ENCODE measurements at places on chromosomes 12 and 14.

- peak; percentile 85 for DNase-seq
These were observed 30.3 kb downstream of the HIP1R start for GRCh38 chr12:122865268-122866231.

GRCh38 chr12:105343836-105344235 is 13.3 kb downstream of the C12orf75 start:
- DNase-seq: no peak

DNA sequence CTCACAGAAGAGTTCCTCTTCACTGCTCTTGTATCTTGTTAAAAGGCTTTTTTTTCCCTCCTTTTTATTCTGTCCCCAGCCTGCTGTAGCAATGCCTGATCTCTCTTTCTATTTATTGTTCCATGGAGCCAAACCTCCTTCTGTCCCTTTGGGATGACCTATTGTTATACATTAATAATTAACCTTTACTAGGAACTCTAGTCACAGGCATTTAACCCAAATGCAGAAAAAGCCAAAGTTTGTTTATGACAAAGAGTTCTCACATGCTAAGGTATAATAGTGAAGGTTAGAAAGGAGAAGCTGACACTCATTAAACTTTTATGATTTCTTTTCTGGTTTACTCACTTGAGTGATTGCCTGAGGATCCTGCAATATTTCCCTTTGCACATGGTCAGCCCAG is 535.8 kb downstream of the NRXN3 start:
- DNase-seq: no peak

DNA sequence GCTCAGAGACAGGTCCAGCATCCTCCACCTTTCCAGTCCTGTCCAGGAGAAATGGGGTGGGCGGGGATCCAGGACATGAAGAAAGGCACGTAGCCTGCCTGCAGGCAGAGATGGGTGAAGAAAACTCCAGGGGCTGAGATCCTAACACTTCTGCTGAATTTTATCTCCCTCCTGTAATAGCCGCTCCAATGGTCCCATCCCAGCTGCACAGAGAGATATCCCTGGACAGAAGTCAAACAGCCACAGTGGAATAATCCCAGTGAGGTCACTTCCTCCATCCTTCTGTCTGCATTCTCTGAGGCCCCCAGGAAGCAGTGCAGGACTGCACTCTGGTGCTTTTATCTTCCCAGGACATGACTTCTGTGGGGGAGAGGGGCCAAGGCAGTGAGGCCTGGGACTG is 26.3 kb downstream of the KRT18 start:
- DNase-seq: peak; percentile 90

- DNase-seq: peak; percentile 59
These were observed 62.0 kb downstream of the DYRK2 start for GRCh38 chr12:67710582-67710981.
